Endodermal cell (in vitro differentiated cells): ENCODE measurements at places on chromosomes 4 and X. TPM values are rescaled to one million over a fixed set of nuclear protein-coding genes. Genes with fewer than 3 reads are reported as not detected.

GRCh38 chr4:112185740-112186670 is 40.8 kb downstream of the FAM241A start:
- H3K27me3 ChIP-seq: no peaks in the 10 kb centered on the region
- no peaks in the 10 kb centered on the region for H3K4me1 ChIP-seq
- H3K27ac ChIP-seq: no peak overlapping the region
- no peak overlapping the region for H3K4me3 ChIP-seq
- no peak for DNase-seq

DNA sequence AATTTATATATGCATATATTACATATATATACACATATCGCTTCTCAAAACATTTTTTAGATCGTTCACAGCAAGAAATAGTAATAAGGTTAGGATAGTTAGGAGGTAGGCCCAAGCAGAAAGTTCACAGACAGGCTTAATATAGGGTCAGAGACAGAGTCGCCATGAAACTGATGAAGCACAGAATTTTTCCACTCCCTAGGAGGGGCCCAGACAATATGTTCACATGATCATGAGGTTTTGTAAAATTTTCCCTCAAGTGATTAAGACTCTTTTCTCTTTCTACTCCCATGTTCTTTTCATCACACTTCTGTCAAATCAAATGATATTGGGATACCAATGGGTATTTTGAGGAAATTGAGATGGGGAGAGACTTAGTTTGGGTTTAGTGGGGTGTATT is 5.2 kb upstream of the ENAM start:
- H3K4me3 ChIP-seq: no peak overlapping the region
- H3K36me3 ChIP-seq: no peaks in the 10 kb centered on the region
- no peak for DNase-seq
- no peak overlapping the region for H3K27ac ChIP-seq
- no peaks in the 10 kb centered on the region for H3K27me3 ChIP-seq

STS gene
- 0.99 to 2.7 TPM (median 2.1 TPM) in 3 replicates for total RNA-seq

GRCh38 chr4:151532001-151532708 is 123.2 kb downstream of the FHIP1A start:
- peaks cover 7% of the 10 kb centered on the region for H3K4me1 ChIP-seq
- no peaks in the 10 kb centered on the region for H3K36me3 ChIP-seq
- H3K4me3 ChIP-seq: no peak overlapping the region
- no peak for DNase-seq
- H3K27ac ChIP-seq: no peak overlapping the region
- no peaks in the 10 kb centered on the region for H3K27me3 ChIP-seq
